ENCODE measurements at places on chromosomes 11 and 22. TPM values are rescaled to one million over a fixed set of nuclear protein-coding genes. Genes with fewer than 3 reads are reported as not detected.

DNA sequence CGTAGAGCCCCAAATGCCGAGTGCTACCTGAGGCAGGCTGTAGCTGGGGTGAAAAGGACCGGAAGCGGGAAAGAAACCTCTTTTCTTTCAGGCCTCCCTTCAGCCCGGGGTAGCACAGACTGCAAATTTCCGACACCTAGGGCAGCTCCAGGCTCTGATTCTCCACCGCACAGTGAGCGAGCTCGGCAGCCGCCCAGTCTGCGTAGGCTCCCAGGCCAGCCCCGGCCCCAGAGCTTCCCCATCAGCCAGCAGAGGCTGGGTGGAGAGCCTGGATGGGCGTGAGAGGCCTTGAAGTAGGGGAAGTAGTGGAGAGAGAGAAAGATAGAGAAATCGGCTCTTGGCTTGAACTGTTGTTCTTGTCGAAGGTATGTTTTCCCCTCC is 9.3 kb upstream of the PAX6 start:
- DNase-seq: no peak

DNA sequence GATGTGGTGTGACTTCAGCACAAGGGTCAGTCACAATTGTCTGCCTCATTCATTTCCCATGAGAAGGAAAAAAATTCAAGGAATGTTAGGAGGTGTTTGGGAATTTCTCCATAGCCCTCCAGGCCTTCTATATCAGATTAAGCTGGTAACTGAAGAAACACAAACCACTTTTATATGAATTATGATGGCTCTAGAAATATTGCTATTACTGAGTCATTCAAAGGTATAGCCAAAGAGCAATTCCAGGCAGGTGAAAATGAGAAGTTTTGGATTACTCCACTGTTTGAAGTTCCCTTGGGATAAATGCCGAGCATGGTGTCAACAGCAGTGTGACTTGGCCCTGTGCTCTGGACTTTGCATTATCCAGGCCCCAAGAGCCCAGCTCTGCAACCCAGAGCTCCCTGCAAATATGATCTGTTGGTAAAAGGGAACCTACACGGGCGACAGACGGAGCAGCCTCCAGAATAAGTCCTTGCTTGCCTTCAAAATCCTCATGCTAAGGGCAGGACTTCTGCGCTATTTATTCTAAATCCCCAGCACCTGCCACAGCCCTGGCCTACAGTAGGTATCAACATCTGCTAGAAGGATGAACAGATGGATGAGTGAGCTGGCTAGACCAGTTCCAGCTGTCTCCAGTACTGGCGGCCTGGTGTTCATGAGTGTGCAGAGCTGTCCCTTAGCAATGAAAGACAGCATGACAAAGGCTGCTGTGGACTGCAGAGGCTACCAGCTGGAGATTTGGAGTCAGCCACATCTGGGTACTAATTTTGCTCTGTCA is 67.5 kb upstream of the ZBED5 start:
- DNase-seq: no peak

Gene OR52K2
- not detected for polyA plus RNA-seq

- no peak for DNase-seq
Measured at GRCh38 chr11:104925850-104926249, 27.6 kb upstream of the CASP12 start.

DNA sequence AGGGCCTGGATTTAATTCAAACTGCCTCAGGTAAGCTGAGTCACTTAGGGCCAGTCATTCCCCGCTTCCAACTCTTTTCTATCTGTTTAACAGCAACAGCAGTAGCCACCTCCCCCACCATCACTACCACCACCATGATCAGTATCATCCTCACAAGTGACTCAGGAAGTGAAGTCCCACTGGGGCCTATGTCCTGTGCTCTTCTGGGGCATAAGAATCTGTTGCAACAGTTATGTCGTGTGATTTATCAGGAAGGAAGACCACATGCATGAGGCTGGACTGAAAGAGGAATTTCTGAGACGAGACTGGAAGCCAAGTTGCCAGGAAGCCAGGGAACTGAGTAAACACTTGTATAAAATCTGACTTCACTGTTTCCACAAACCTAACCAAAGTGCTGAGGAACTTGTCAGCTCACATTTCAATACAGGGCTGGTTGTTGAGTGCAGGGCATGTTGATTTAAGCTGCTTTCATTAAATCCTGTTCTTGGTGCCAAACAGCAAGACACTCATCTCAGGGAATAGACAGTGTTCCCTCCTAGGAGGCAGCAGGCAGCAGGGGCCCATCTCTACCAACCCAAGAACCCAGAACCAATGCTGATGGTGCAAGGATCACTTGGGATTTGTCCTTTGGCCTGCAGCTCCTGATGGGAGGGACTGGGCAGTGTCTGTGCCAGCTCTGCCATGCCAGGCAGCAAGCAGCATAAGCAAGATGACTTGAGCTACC is 226.7 kb upstream of the NARS2 start:
- peak; percentile 86 for DNase-seq

GRCh38 chr11:111137846-111138245 is 107.7 kb upstream of the POU2AF2 start:
- DNase-seq: no peak

Gene MUC5AC
- polyA plus RNA-seq: under 0.01 TPM

DNA sequence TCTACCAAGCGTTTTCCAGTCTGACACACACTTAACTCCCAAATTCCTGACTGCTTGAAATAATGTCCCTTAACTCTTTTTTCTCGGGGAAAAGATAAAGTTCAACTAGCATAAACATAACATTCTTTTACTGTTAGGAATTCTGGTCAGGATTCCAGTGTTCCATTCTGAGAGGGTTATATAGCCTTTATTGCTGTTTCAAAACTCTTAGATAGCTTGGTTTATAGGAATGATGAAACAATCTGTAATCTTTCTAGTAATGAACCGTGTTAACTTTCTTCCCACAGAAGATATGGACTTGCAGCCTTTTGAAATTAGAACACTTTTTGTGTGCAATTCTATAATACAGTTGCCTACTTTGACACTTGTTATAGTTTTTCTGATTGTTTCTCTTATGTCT is 8.6 kb downstream of the REXO2 start:
- DNase-seq: no peak

Gene RAB38
- 0.92 TPM for polyA plus RNA-seq

GRCh38 chr11:279966-280705 is 1.9 kb downstream of the NLRP6 start:
- peak; percentile 63 for DNase-seq

DNA sequence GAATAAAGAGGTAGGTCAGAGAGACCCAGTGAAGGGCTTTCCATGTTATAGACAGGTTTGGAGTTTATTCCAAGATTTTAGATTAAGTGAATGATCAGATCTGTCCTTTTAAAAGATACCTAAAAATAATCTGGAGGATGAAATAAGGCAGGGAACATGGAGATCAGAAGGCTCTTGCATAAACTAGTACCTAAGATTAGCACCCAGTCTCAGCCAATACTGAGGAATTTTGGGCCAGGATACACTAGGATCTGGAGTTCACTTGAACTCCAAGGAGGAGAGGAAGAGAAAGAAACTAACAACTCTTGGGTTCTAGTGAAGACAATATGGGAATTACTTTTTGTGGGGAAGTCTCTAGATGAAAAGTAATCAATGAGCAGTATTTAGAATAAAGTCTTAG is 47.9 kb upstream of the RAPSN start:
- no peak for DNase-seq

DNA sequence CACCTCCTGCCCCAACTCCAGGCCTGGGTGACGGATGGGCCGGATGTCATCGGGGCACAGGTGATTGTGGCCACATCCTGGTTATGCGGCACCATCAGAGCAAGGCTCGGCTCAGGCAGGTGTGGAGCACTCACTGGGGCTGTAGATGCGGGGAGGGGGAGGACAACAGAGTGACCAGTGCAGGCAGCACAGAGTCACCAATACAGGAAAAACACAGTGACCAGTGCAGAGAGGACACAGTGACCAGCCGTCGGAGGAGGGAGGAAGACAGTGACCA is 209.1 kb downstream of the BRD1 start:
- DNase-seq: peak; percentile 44

Data from sigmoid colon (tissue), 7 donors.